ENCODE measurements at places on chromosomes 13 and 19.
A peak's percentile ranks its signal among the peaks of the same experiment; 100 is the strongest.

- peak; percentile 79 for DNase-seq
Observed at GRCh38 chr13:97141564-97142005, 80.5 kb upstream of the MBNL2 start.

GRCh38 chr19:58261968-58262921 lies 16.5 kb upstream of the ZNF8 start:
- DNase-seq: no peak

GRCh38 chr13:113559901-113560644 lies 24.5 kb upstream of the TFDP1 start:
- no peak for DNase-seq

DNA sequence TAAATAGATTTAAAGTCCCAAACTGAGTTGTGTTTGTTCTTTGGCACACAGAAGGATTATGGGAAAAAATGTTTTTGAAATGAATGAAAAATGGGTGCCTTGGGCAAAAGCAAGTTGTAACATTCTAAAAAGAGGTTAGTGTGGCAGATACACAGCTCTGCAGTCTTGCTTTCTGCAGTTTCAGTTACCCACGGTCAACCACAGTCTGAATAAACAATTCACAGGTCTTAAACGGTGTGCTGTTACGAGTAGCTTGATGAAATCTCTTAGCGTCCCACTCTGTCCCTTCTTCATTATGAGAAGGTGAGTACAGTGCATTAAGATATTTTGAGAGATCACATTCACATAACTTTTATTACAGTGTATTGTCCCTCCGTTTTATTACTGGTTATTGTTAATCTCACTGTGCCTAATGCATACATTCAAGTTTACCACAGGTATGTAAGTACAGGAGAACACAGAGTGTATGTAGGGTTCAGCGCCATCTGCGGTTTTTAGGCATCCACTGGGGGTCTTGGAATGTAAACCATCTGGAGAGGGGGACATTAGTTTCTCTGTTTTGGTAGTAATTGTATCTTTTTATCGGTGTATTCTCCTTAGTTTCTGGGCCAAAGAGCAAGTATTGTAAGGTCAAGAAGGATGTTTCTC lies 8.1 kb downstream of the FARP1 start:
- DNase-seq: no peak

DNA sequence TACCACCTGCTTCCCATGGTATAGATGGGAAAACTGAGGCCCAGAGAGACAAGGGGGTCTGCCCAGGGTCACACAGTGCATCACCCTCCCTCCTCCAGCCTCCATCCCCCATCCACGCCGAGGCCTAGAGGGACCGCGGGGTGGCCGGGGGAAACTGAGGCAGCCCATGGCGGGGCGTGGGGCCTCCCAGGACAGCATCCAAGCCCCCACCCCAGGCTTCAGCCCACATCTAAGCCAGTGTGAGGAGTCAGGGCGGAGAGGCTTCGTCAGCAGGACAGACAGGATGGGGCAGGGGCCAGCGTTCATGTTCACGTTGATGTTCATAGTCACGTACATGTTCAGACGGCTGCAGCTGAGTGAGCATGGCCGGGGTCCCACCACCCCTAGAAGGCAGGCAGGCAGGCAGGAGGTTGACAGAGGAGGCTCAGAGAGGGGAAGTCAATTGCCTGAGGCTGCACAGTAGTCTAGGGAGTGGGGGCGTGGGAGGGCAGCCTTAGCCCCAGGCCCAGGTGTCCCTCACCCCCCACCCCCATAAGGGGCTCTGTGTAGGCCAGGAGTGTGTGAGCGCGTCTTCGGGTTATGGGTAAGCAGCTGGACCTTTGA lies 23.3 kb downstream of the SMIM24 start:
- no peak for DNase-seq

DNA sequence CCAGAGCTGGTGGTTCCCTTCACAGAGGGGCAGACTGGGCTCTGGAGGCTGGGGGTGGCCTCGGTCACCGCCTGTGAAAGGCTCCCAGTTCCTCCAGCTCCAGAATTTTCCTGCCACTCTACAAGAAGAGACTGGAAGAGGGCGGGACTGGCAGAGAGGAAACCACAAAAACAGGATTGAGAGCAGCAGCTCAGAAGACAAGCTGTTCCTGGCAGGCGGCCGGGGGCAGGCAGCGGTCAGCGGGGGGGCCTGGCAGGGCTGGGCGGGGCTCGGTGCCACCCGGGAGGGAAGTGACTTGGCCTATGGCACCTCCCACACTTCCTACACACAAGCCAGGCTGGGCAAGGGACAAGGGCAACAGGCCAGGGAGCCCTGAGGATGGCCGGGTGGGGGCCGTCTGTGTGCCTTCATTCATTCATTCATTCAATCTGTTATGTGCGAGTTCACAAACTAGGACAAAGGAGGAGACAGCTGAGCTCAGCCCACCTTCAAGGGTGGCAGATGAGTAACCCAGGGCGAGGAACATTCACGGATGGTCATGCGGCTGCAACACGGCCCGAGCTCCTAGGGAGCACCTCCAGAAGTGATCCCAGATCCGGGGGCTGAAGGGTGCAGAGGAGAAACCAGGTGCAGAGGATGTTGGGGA lies 16.9 kb upstream of the BTBD2 start:
- DNase-seq: peak; percentile 64

- DNase-seq: no peak
Observed at GRCh38 chr13:78033509-78033908, 114.9 kb upstream of the EDNRB start.

- no peak for DNase-seq
Observed at GRCh38 chr19:49987159-49987698, 26.3 kb upstream of the SIGLEC11 start.

- DNase-seq: no peak
Observed at GRCh38 chr19:37987356-37988332, 80.6 kb downstream of the SIPA1L3 start.

DNA sequence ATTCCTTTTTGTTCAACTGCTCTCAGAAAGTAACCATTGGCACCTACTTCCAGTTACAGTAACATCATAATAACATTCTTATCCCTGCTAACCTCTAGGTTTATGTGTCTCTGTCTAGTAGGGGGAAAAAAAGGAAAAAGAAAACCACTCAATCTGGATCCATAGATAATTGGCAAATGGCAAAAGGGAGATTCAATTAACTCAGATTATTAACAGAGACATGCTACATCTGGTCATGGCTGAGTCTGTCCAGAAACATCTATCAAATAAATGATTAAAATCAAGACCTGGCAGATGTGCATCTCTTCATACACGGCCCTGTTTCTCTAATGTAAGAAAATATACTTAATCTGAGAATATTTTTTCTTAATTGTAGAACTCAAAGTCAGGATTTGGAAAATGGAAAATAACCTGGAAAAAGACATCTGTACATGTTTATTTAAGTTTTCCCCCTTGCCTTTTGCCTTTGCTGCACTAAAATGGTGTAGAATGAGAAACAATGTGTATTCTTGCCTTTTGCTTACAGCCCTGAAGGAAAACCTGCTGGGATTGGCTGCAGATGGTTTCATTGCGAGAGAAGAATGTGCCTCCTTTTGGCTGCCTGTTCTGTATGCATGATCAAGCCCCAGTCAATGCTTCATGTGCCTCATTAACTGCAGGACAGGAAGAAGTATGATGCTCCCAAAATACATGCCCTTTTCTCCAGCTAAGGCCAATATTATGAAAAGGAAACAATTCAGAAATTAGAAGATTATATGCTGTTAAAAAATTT lies 921.6 kb upstream of the PCDH20 start:
- no peak for DNase-seq

- no peak for DNase-seq
Observed at GRCh38 chr19:3660493-3661219, 34.1 kb upstream of the CACTIN start.

GRCh38 chr19:38685666-38686529 lies 38.4 kb downstream of the ACTN4 start:
- no peak for DNase-seq

DNA sequence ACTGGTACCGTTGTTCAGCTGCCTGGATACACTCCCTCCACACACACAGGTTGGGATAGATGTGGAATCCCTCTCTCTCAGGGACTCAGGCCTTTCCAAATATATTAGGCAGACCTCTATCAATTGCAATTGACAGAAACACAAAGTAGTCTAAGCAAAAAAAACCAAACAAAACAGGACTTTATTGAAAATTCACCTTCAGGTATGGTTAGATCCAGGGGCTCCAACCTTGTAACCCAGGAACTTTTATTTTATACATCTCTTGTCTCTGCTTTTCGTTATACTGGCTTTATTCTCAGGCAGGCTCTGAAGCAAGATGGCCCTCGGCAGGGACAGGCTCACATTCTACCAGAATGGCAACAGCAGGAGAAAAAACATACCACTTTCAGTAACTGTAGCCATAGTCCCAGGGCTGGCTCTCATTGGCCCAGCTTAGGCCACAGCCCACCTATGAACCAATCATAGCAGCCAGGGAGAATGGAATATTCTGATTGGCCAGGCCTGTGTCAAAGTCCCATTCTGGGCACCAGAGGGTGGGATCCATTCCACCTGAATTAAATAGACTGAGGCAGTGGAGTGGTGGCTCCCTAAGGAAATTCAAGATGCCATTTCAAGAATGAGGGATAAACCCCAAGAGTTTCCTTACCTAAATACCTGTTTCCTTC lies 13.1 kb upstream of the CEACAM19 start:
- DNase-seq: no peak

DNA sequence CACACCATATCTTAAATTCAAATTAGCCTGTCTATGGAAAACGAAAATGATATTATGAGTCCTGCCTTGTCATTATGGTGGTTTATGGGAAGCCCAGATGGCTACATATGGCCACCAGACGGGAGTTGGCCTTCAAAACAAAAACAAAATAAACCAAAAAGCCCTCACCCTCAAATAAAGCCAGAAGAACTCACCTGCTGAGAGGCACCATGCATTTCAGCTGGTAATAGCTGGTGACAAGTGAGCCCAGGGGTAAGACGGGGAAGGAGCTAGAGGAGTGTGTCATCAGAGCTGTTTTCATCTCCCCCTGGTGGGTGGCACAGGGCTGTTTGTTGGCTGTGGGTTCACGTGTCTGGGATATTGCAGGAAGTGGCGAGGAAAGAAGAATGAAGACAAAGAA lies 152.9 kb downstream of the EFNB2 start:
- no peak for DNase-seq

DNA sequence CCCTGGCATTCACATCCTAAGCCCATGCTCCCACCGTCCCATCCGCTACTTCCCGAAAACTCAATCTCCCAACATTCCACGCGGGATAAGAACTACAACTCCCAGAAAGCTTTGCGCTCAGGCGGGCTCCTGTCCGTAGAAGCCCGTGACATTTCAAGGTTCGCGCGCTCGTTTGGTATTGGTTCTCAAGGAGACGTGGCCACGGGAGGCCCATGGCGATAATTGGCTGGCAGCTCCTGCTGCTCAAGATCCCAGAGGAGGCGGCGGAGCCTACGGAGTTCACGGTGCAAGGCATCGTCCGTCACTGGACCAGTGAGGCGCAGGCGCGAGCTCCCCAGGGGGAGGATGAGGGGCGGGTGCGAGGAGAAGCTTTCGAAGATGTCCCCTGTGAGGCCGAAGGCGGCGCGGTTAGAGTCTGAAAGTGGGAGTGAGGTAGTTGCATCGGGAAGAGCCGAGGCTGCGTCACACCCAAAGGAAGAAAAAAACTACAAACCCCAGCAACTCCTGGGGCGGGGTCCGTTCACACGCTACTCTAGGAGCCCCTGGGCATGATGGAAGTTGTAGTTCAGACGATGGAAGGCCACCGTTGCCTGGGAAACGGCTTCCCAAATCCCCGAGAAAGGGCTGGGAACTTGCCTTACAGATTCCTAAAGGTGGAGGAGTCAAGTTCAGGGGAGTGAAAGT lies 1.2 kb upstream of the MAMSTR start:
- peak; percentile 97 for DNase-seq

- no peak for DNase-seq
Observed at GRCh38 chr19:47063874-47064273, 15.4 kb upstream of the TMEM160 start.

DNA sequence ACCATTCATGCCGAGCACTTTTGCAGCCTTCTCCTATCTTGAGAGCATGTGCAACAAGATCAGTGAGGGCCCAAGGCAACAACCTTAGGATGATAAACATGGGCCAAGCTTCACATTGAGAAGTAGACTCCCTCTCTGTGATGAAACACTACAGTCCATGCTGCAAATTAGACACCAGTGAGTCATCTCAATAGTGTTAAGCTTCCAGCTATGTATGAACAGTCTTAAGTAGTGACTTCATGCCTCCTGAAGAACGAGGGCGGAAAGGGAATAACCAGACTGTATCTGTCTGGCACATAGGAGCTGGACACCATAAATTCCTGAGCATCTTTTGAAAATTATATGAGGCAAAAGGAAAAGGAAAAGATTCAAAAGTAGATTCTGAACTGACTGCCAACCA lies 309.9 kb upstream of the SLITRK1 start:
- DNase-seq: no peak

- DNase-seq: no peak
Observed at GRCh38 chr13:101512650-101513049, 60.2 kb downstream of the ITGBL1 start.

GRCh38 chr13:59658738-59659330 lies 504.9 kb downstream of the DIAPH3 start:
- no peak for DNase-seq

DNA sequence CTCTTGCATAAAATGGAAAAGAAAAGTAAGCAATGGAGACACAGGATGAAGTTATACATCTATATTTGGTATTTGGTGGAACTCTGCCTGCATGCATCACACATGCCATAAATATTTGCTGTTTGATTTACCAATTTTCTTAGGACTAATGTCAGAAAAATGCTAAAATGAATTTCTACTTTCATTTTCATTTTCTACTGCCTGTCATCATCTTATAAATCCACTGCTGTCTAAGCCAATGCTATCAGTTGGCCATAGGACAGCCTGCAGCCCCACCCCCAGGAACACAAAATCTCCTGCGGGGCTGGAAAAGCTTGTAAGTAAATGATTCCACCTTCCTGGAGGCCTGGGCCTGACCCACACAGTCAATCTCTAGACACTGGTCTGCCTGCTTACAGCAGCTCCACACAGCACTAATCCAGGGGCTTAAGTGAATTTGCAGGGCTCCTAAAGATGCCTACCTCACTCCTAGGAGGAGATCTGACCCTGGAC lies 122.0 kb downstream of the ENOX1 start:
- no peak for DNase-seq

- DNase-seq: no peak
Observed at GRCh38 chr13:24247016-24247415, 62.4 kb upstream of the C1QTNF9 start.
